ENCODE measurements at places on chromosomes 3 and 15. TPM values are rescaled to one million over a fixed set of nuclear protein-coding genes. Genes with fewer than 3 reads are reported as not detected.

DNA sequence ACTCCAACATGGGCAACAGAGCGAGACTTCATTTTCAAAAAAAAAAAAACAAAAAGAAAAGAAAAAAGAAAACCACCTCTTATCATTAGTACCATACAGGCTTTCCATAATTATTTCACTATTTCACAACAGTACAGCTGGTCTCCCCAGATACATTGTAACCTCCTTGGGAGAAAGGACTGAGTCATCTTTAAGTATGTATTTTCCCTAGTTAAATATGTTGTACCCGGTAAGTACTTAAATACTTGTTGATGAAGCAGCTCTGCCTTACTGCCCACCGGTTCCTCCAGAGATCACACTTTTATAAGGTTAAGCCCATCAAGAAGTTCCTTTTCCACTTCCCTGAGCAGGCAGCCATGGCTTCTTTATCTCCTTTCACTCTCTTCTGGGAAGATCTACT lies 789.5 kb upstream of the CFAP20DC start:
- no peaks in the 10 kb centered on the region for H3K27me3 ChIP-seq
- no peak for DNase-seq

SKOR1 gene
- total RNA-seq: 1.9 TPM

GRCh38 chr3:94778814-94779494 lies 716.1 kb downstream of the NSUN3 start:
- DNase-seq: no peak
- H3K27me3 ChIP-seq: no peaks in the 10 kb centered on the region
- H3K4me3 ChIP-seq: no peak overlapping the region

DNA sequence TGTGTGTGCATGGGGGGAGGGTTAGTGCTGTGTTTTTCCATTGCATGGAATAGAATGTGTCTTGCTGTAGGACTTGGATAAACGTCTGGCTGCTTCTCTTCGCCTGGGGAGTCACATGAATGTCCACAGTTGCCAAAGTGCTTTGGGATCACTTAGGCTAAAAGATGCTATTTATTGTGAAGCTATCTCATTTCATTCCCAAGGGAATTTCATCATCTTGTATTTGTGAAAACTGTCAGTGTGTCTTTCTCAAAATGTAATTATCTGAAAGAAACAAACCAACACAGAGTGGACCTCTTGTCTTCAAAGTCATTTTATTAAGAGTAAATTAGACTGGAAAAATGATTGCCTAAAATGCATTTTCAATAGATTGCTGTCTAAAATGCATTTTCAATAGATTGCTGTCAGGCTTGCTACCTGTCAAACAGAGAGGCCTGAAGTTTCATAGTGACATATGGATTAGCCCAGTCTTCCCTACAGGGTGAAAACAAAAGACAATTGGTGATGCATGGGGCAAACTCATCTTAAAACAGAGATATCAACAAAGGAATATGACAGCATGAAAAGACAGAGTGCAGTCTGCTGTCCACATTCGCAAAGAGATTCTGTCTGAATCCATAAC lies 117.1 kb upstream of the GOLIM4 start:
- no peak overlapping the region for H3K27ac ChIP-seq
- no peaks in the 10 kb centered on the region for H3K4me1 ChIP-seq
- no peak for DNase-seq
- no peak overlapping the region for H3K4me3 ChIP-seq
- no peaks in the 10 kb centered on the region for H3K27me3 ChIP-seq

DNA sequence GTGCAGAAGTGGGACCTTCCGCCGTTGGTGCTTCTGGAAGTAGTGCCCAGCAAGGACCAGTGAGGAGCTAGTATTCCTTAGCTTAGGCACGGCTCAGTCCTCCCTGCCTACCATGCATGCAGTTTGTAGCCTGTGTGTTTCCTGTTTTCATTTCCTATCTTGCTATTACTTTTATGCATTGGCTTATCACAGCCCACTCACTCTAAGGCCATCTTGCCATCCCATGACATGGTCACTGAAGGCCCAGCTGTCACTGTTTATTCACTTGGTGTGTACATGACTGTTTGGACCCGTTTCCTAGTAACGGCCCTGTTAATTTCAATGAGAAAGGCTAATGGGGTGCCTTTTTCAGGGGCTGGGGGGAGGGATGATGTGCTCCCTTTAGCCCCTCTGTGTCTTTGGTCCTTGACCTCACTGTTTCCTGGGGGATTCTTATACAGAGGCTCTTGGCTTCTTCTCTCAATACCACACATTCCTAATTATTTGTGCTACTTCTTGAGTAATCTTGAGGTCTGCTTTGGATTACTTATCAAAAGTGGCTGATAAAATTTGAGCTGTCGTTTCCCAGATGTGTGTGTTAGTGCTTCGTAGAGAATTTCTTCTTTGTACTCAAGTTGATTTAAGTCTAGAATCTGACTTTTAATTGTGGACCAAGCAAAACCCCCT lies 24.5 kb upstream of the TRAK1 start:
- H3K27me3 ChIP-seq: no peaks in the 10 kb centered on the region
- no peaks in the 10 kb centered on the region for H3K4me1 ChIP-seq
- no peak for DNase-seq
- no peak overlapping the region for H3K4me3 ChIP-seq
- H3K36me3 ChIP-seq: no peaks in the 10 kb centered on the region

GRCh38 chr3:192830291-192831110 lies 87.2 kb downstream of the MB21D2 start:
- no peaks in the 10 kb centered on the region for H3K4me1 ChIP-seq
- H3K27ac ChIP-seq: no peak overlapping the region
- H3K36me3 ChIP-seq: no peaks in the 10 kb centered on the region
- no peaks in the 10 kb centered on the region for H3K27me3 ChIP-seq
- H3K4me3 ChIP-seq: no peak overlapping the region

PXYLP1 gene
- 20.5 TPM for total RNA-seq

GRCh38 chr3:189685860-189686259 lies 54.7 kb downstream of the TP63 start:
- no peak for DNase-seq
- H3K27ac ChIP-seq: no peak overlapping the region
- no peaks in the 10 kb centered on the region for H3K36me3 ChIP-seq
- no peaks in the 10 kb centered on the region for H3K4me1 ChIP-seq
- H3K4me3 ChIP-seq: no peak overlapping the region

- no peaks in the 10 kb centered on the region for H3K36me3 ChIP-seq
- no peak overlapping the region for H3K4me3 ChIP-seq
- no peak for DNase-seq
- no peaks in the 10 kb centered on the region for H3K4me1 ChIP-seq
- H3K27ac ChIP-seq: no peak overlapping the region
- no peaks in the 10 kb centered on the region for H3K27me3 ChIP-seq
Measured at GRCh38 chr15:68852461-68852860, 31.8 kb upstream of the ANP32A start.

DNA sequence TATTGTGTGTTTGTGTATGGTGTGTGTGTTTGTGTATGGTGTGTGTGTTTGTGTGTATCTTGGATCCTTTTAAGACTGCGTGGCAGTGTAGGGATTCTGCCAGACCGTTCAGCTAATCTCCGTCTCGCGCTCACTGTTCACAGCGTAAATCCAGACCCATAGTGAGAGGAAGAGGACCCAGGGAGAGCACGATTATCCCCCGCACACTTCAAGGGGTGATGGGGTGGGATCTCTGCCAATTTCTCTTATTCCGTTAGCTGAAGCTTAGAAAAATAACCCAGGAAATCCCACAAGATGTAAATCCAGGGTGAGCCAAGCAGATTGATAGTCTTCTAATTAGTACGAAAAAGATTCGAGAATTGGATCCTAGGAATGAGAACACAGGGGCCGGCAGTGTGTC lies 381.2 kb downstream of the GABRG3 start:
- no peak overlapping the region for H3K4me3 ChIP-seq
- H3K4me1 ChIP-seq: no peaks in the 10 kb centered on the region
- no peaks in the 10 kb centered on the region for H3K36me3 ChIP-seq
- no peak overlapping the region for H3K27ac ChIP-seq

DNA sequence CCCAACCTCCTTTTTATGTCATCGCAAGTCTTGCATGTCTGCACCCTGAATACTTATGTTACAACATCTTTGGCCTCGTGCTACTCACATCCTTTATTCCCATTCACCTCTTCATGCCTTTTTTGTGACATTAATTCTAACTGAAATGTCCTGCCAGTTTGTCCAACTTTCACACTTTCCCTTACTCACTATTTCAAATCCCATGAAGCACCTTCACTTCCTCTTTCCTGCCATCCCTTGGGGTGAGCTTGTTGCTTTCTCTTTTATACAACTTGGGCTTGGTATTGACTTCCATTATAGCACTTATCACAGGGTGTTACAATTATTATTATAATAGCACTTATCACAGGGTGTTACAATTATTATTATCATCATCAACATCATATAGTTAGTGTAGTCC lies 496.3 kb downstream of the NLGN1 start:
- H3K36me3 ChIP-seq: no peaks in the 10 kb centered on the region
- H3K4me3 ChIP-seq: no peak overlapping the region
- DNase-seq: no peak
- H3K27ac ChIP-seq: no peak overlapping the region

OR5K2 gene
- total RNA-seq: not detected

GRCh38 chr3:45252826-45253225 lies 26.7 kb upstream of the TMEM158 start:
- H3K27ac ChIP-seq: no peak overlapping the region
- no peak for DNase-seq

- no peak overlapping the region for H3K4me3 ChIP-seq
- DNase-seq: no peak
- peaks cover 57% of the 10 kb centered on the region for H3K4me1 ChIP-seq
- H3K27me3 ChIP-seq: no peaks in the 10 kb centered on the region
- H3K36me3 ChIP-seq: no peaks in the 10 kb centered on the region
- H3K27ac ChIP-seq: peak overlapping the region; percentile 87
Measured at GRCh38 chr3:52248816-52249547, 3.4 kb downstream of the PPM1M start.

GRCh38 chr3:8529181-8529637 lies 27.6 kb downstream of the LMCD1 start:
- H3K36me3 ChIP-seq: no peaks in the 10 kb centered on the region
- DNase-seq: no peak
- H3K4me3 ChIP-seq: no peak overlapping the region
- no peak overlapping the region for H3K27ac ChIP-seq
- H3K4me1 ChIP-seq: no peaks in the 10 kb centered on the region

ACP3 gene
- total RNA-seq: not detected

CHRNB4 gene
- not detected for total RNA-seq

ARL6IP5 gene
- total RNA-seq: 215 TPM

DNA sequence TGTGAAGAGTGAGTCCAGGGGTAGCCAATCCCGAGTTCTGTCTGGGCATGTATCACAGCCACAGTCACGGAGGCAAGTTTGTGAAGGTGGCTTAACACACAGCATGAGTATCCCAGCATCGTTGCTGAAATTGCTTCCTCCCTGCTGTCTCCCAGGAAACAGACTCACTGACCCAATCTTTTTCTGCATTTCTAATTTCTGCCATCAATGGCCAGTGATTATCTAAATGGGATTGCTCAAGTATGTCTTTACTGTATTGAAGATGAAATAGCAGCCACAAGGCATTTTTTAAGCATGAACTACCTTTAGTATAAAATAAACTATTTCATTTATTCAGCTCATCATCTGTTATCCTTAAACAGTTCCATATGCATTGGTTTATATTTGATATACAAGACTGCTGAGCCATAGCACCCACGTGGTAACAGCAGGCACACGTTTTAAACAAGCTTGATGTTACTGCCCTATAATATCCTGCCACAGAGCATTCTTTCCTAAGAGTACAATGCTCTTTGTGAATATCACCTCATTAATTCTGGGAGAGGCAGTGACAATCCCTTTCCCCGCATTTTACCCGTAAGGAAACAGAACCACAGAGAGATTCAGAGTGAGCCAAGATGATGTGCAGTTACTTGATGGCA lies 276.6 kb upstream of the THBS1 start:
- no peak overlapping the region for H3K4me3 ChIP-seq
- H3K4me1 ChIP-seq: no peaks in the 10 kb centered on the region
- H3K27ac ChIP-seq: no peak overlapping the region
- DNase-seq: no peak
- H3K36me3 ChIP-seq: no peaks in the 10 kb centered on the region
- no peaks in the 10 kb centered on the region for H3K27me3 ChIP-seq

GRCh38 chr3:133412183-133413132 lies 12.6 kb downstream of the BFSP2 start:
- no peaks in the 10 kb centered on the region for H3K36me3 ChIP-seq
- H3K4me3 ChIP-seq: no peak overlapping the region
- DNase-seq: no peak
- H3K27ac ChIP-seq: no peak overlapping the region
- no peaks in the 10 kb centered on the region for H3K27me3 ChIP-seq

- no peak for DNase-seq
- H3K4me1 ChIP-seq: no peaks in the 10 kb centered on the region
- no peaks in the 10 kb centered on the region for H3K27me3 ChIP-seq
- no peaks in the 10 kb centered on the region for H3K36me3 ChIP-seq
Measured at GRCh38 chr3:12473511-12473910, 10.8 kb upstream of the TSEN2 start.

DNA sequence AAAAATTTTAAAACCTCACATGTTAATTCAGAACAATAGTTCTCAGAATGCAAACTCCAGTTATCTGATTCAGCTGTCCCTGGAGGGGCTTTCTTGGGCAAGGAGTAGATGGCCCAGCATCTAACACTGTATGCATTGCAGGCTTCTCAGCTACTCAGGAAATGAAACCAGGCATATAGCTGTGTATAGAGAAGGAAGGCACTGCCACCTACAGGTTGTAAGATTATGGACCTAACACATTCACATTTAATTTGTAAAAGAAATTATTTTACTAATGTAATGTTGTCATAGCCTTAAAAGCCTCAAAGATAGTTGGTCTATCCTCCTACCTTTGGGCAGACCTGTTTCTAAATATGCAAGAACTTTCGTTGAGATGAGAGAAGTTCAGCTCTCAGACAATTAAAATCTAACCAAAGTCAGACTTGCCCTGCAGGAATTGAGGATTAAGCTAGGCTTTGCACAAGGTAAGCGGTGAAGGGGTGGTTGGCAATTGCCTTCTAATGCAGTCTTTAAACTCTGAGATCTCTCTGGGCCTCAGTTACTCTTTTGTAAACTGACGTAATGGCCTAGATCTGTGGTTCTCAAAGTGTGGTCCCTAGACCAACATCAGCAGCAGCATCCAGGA lies 132.8 kb upstream of the SLC24A5 start:
- peak; percentile 10 for DNase-seq
- no peaks in the 10 kb centered on the region for H3K27me3 ChIP-seq
- no peak overlapping the region for H3K27ac ChIP-seq
- no peak overlapping the region for H3K4me3 ChIP-seq
- no peaks in the 10 kb centered on the region for H3K4me1 ChIP-seq

GRCh38 chr3:127853681-127854080 lies 31.4 kb upstream of the MGLL start:
- no peaks in the 10 kb centered on the region for H3K36me3 ChIP-seq
- H3K27me3 ChIP-seq: no peaks in the 10 kb centered on the region
- no peak overlapping the region for H3K27ac ChIP-seq
- no peak for DNase-seq
- no peak overlapping the region for H3K4me3 ChIP-seq
- H3K4me1 ChIP-seq: no peaks in the 10 kb centered on the region

MASP1 gene
- total RNA-seq: not detected

CYP11A1 gene
- total RNA-seq: 0.58 TPM

DNA sequence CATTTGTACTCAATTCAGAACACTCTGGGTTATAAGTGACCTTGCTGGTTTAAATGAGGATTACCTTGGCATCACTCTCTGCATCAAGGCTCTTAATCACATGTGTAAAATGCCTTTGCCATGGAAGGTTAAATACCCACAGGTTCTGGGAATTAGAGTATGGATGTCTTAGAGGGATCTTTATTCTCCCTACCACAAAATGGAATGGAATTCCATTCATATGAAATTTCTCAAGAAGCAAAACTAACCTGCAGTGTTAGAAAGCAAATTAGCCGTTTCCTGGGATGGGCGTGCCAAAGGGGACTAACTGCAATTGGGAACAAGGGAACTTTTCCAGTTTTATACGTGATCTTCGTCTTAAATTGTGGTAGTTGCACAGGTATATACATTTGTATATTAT lies 39.8 kb downstream of the TBL1XR1 start:
- DNase-seq: no peak
- no peak overlapping the region for H3K4me3 ChIP-seq
- H3K36me3 ChIP-seq: peaks cover 3% of the 10 kb centered on the region
- H3K27ac ChIP-seq: peak overlapping the region; percentile 26
- H3K4me1 ChIP-seq: peaks cover 6% of the 10 kb centered on the region

All from naive thymus-derived CD4-positive, alpha-beta T cell (primary cell).